Panc1 (cell line): ENCODE measurements at places on chromosomes 1 and 21. TPM values are rescaled to one million over a fixed set of nuclear protein-coding genes. Genes with fewer than 3 reads are reported as not detected.

DNA sequence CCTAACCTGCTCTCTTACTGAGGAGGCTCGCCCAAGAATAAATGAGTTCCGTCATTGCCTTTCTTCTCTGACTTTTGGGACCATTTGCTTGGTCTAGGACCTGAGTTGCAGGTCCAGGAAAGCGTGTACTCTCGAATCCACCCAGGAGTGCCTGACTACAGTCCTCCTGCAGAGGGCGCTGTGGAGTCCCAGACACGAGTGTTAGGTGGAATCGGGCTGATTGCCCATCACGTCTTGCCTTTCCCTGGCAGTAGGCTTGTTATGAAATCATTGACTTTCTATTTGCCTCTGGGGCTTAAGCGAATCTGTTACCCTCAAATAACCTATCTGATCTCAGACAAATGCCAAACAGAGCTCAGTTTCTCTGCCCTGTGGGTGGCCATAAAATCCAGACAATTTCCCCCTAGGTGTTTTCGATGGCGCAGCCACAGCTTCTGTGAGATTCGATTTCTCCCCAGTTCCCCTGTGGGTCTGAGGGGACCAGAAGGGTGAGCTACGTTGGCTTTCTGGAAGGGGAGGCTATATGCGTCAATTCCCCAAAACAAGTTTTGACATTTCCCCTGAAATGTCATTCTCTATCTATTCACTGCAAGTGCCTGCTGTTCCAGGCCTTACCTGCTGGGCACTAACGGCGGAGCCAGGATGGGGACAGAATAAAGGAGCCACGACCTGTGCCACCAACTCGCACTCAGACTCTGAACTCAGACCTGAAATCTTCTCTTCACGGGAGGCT, at the start of gene IL20:
Gene IL20 (plus strand): TSS at position 685 of the 733 bp plus-strand sequence. CDS start 230 bp downstream, outside the sequence.
- DNase-seq: peak; percentile 45

MARK1 gene
- not detected for total RNA-seq

S100B gene
- total RNA-seq: not detected

DNA sequence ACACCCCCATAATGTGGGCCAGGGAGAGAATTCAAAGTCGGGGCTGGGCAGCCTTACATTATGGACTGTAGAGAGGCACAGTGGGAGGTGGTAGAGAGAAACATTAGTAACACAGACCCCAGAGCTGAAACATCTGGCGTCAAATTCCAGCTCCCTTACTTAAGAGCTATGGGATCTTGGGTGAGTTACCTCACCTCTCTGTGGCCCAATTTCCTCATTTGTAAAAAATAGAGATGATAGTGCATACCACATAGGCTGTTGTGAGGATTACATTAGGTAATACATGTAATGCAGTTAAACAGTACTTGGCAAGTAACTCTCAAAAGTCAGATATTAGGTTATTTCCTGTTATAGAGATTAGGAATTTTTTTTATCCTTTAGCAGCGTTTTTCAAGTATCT, 160.5 kb upstream of the KIAA0040 start:
- DNase-seq: no peak

CCDC181 gene
- total RNA-seq: 0.39 TPM

DNA sequence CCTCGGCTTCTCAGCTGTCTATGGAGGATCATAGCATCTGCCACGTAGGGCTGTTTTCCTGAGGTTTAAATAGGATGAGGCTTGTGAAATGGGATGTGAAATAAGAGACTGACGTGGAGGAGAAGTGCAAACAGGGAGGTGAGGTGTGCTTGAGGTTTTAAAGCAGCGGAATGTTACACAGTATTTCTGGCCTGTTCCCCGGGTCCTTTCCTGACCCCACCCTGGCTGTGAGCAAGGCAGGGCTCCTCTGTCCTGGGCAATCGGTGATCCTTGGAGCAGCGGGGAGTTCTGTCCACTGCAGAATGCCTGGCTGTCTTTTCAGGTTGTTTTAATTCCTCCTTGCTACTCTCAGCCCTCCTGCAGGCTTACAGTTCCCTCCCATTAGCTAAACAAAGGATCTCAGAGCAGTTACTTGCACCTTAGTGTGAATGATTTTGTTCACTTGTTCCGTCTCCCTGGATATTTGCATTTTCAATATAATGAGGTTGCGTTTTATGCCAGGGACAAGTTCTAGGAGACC, 38.6 kb downstream of the LHX4 start:
- DNase-seq: no peak

CD53 gene
- total RNA-seq: 0.49 TPM

DNA sequence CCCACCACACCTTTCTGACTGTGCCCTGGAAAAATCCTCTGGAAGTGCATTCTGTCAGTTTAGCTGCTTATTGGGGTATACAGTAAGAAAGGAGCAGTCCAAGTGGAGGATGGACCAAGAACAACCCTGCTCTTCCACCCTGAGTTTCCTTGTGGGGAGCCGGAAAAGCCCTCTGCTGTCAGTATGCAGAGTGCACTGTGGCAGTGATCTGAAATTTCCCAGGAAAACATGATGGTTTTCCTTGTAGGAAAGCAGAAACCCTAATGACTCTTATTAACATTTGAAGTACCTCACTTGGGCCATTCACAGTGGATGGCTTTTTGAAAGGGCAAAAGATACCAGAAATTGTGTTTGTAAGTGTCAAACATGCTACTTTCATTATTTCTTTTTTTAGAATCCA, 20.5 kb downstream of the ELAVL4 start:
- DNase-seq: no peak

PTGFR gene
- total RNA-seq: not detected

- no peak for DNase-seq
Observed at GRCh38 chr21:15604413-15604812, 125.4 kb upstream of the USP25 start.
